ENCODE measurements at places on chromosomes 5 and 9.

GRCh38 chr9:18798106-18798505 is 234.9 kb downstream of the SAXO1 start:
- DNase-seq = no peak

- DNase-seq = no peak
Observed at GRCh38 chr5:122815218-122815767, 30.1 kb upstream of the SNX24 start.

GRCh38 chr9:16527573-16527972 is 342.9 kb downstream of the BNC2 start:
- DNase-seq = no peak

DNA sequence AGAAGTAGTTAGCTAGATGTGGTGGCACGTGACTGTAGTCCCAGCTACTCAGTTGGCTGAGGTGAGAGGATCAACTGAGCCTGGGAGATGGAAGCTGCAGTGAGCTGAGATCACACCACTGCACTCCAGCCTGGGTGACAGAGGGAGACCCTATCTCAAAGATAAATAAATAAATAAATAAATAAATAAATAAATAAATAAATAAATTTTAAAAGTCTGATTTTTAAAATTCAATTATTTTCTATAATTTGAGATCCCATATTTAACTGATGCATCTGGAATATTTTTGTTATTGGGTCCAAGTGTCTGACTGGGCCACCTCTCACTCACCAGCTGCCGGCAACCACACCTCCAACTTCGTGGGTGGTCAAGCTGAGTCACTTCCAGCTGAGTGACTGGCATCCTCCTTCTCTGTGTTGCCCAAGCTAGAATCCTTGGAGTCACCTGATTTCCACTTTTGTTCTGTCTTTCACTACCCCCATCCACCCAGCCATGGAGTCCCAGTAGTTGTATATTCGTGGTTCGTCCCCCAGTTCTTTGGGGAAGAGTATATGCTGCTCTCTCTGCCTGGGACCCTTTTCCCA is 70.9 kb downstream of the EGFLAM start:
- DNase-seq = no peak

DNA sequence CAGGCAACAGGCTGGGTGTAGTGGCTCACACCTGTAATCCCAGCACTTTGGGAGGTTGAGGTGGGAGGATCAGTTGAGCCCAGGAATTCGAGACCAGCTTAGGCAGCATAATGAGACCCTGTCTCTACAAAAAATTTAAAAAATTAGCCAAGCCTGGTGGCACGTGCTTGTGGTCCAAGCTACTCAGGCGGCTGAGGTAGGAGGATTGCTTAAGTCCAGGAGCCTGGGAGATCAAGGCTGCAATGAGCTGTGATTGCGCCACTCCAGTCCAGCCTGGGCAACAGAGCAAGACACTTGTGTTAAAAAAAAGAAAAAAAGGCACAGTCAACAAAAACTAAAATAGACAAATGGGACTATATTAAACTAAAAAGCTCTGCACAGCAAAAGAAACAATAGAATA is 29.3 kb downstream of the ATP6V0E1 start:
- DNase-seq = no peak

DNA sequence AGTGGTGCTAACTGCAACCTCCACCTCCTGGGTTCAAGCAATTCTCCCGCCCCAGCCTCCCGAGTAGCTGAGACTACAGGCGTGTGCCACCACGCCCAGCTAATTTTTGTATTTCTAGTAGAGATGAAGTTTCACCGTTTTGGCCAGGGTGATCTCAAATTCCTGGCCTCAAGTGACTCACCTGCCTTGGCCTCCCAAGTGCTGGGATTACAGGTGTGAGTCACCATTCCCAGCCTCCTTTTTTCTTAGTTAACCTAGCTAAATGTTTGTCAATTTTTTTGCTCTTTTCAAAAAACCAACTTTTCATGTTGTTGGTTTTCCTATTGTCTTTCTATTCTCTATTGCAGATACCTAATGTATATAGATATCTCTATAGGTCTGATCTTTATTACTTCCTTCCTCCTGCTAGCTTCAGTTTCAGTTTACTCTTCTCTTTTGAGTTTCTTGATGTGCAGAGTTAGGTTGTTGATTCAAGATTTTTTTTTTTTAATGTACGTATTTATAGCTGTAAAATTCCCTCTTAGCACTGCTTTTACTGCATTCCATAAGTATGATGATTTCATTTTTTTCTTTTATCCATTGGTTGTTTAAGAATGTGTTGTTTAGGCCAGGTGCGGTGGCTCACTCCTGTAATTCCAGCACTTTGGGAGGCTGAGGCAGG is 32.9 kb downstream of the FGD3 start:
- DNase-seq = no peak

GRCh38 chr5:15092801-15093200 is 221.2 kb upstream of the ANKH start:
- no peak for DNase-seq

DNA sequence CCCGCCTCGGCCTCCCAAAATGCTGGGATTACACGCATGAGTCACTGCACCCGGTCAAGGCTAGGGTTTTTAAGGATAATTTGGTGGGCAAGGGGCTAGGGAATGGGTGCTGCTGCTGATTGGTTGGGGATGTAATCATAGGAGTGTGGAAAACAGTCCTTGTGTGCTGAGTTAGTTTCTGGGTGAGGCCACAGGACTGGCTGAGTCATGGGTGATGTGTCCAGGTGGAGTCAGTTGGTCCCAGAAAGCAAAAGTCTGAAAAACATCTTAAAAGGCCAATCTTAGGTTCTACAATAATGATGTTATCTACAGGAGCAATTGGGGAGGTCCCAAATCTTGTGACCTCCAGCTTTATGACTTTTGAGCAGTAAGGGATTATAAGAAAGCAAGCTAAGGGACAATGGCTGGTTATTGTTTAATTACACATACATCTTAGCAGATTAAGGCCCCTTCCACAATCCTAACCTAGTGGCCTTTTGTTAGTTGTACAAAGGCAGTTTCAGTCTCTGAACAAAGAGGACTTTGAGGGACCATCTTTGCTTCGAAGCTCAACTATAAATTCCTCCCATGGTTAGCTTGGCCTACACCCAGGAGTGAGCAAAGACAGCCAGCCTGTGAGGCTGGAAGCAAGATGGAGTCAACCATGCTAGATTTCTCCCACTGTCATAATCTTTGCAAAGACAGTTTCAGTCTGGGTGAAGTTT is 5.5 kb upstream of the AOPEP start:
- no peak for DNase-seq

DNA sequence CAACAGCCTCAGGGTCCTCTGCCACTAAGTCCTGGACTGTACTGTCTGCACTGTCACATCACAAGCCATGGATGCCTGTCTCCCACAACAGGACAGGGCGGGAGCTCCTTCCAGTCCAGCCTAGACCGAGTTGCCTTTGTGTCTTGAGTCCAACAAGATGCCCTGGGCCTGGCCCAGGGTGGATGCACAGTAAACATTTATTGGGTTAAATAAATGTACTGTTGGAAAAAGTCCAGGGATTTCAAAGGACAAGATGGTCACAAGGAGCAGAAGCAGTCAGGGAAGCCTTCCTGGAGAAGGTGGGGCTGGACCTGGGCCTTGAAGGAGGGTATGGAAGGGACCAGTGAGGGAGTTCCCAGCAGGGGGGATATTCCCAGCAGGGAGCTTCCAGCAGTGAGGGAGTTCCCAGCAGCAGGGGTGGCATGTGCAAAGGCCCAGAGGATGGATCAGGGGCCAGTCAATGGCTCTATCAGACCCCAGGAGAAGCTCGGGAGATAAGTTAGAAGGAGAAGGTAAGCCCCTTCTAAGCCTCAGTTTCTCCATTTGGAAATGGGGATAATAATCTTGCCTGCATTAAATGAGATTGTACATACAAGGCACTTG is 72.7 kb upstream of the NEURL1B start:
- no peak for DNase-seq

- peak; percentile 56 for DNase-seq
Observed at GRCh38 chr9:128007566-128008138, 26.9 kb upstream of the EEIG1 start.

- no peak for DNase-seq
Observed at GRCh38 chr5:14121552-14121951, 21.6 kb upstream of the TRIO start.

DNA sequence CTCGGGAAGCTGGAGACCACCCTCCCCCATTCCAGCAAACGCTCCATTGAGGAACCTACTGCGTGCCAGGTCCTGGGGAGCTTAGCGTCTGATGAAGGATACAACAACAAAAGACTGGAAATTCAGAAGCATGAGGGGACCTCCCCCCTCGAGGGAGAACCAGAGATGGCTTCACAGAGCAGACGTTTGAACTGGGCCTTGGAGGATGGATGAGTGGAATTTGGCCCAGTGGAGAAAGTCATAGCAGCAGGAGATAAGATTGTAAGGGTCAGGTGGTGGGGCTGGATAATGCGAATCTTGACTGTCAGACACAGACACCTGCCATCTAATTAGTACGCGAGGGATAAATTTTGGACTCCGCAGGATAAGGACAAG is 1.2 kb upstream of the SLC25A51 start:
- no peak for DNase-seq

GRCh38 chr5:77151501-77151900 is 59.0 kb upstream of the PDE8B start:
- no peak for DNase-seq

DNA sequence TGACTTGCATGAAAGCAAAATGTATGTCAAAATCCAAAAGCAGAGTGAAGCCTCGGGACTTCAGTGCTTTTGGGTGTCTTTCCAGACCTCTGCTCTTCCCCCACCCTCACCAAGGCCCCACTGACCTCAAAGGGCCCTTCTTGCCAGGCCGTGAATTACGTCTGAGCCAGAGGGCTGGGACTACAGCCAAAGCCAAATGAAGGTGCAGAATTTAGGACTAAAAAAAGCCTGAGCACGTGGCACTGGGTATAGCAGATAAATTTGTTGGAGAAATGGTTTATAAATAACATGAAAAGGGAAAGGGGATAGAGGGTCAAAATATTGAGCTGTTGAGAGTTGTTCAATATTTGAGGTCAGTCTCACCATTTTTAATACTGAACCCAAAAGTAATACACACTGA is 163.4 kb downstream of the GHR start:
- no peak for DNase-seq

Data from astrocyte of the spinal cord (primary cell).